ENCODE measurements at places on chromosomes 5 and 9. TPM values are rescaled to one million over a fixed set of nuclear protein-coding genes. Genes with fewer than 3 reads are reported as not detected.

The MYORG gene
- total RNA-seq: 1.2 TPM

The MED22 gene
- total RNA-seq: 21.5 TPM

The SPATA9 gene
- total RNA-seq: 0.29 TPM

The CD180 gene
- total RNA-seq: under 0.01 TPM

The NEK6 gene
- 46.7 TPM for total RNA-seq

The MED10 gene
- total RNA-seq: 11.7 TPM

The PTGER4 gene
- total RNA-seq: 10.3 TPM

The CXCL14 gene
- total RNA-seq: not detected

The GRXCR2 gene
- total RNA-seq: not detected

The OR1J2 gene
- not detected for total RNA-seq

The FBXL7 gene
- 7.3 TPM for total RNA-seq

The WDR31 gene
- 4.0 TPM for total RNA-seq

The S1PR3 gene
- total RNA-seq: 12.8 TPM

The PCDHGC3 gene
- 94.1 TPM for total RNA-seq

The LRRC26 gene
- total RNA-seq: not detected

The NR2F1-AS1 gene
- total RNA-seq: 31.4 TPM

The CDKN2B-AS1 gene
- total RNA-seq: 4.5 TPM

The F2RL1 gene
- 8.6 TPM for total RNA-seq

The CHSY3 gene
- 1.7 TPM for total RNA-seq

The MZB1 gene
- total RNA-seq: not detected

The STOML2 gene
- total RNA-seq: 157 TPM

The GIN1 gene
- 7.1 TPM for total RNA-seq

The BHMT gene
- total RNA-seq: 0.15 TPM

The OSTF1 gene
- total RNA-seq: 54.1 TPM

The GPR150 gene
- 0.66 TPM for total RNA-seq

The BARHL1 gene
- not detected for total RNA-seq

The OGN gene
- total RNA-seq: 17.5 TPM

The ZER1 gene
- 52.4 TPM for total RNA-seq

The CDX1 gene
- total RNA-seq: 0.17 TPM

The AK6 gene
- 20.7 TPM for total RNA-seq

The FUBP3 gene
- total RNA-seq: 43.0 TPM

The CDH12 gene
- not detected for total RNA-seq

The ENTREP1 gene
- total RNA-seq: under 0.01 TPM

The ANKRD34B gene
- total RNA-seq: not detected

The SLC6A19 gene
- not detected for total RNA-seq

The EPB41L4B gene
- 0.15 TPM for total RNA-seq

The FOXE1 gene
- not detected for total RNA-seq

The SPINK6 gene
- not detected for total RNA-seq

The LECT2 gene
- total RNA-seq: not detected

The CARD6 gene
- total RNA-seq: 18.7 TPM

The ZNF454 gene
- 2.5 TPM for total RNA-seq

The STKLD1 gene
- 1.2 TPM for total RNA-seq

The TMEM252 gene
- not detected for total RNA-seq

The SMC5 gene
- total RNA-seq: 15.1 TPM

The CCDC152 gene
- 5.8 TPM for total RNA-seq

The CAMK4 gene
- 6.4 TPM for total RNA-seq

The TRIM32 gene
- total RNA-seq: 38.9 TPM

The CDH9 gene
- total RNA-seq: not detected

The FAM219A gene
- 8.6 TPM for total RNA-seq

The SLC45A2 gene
- total RNA-seq: not detected
